ENCODE measurements at places on chromosomes 1 and 21. TPM values are rescaled to one million over a fixed set of nuclear protein-coding genes. Genes with fewer than 3 reads are reported as not detected.

PTPN22 gene
- 0.11 TPM for total RNA-seq

BNIPL gene
- 3.8 TPM for total RNA-seq

GCLM gene
- total RNA-seq: 11.5 TPM

SGIP1 gene
- 3.2 TPM for total RNA-seq

LCE1C gene
- total RNA-seq: not detected

FAM72D gene
- total RNA-seq: 12.9 TPM

- H3K27ac ChIP-seq: no peak overlapping the region
- no peak for DNase-seq
- H3K36me3 ChIP-seq: no peaks in the 10 kb centered on the region
- H3K4me3 ChIP-seq: no peak overlapping the region
- H3K4me1 ChIP-seq: no peaks in the 10 kb centered on the region
Measured at GRCh38 chr1:201039876-201040275, 16.4 kb upstream of the KIF21B start.

DNA sequence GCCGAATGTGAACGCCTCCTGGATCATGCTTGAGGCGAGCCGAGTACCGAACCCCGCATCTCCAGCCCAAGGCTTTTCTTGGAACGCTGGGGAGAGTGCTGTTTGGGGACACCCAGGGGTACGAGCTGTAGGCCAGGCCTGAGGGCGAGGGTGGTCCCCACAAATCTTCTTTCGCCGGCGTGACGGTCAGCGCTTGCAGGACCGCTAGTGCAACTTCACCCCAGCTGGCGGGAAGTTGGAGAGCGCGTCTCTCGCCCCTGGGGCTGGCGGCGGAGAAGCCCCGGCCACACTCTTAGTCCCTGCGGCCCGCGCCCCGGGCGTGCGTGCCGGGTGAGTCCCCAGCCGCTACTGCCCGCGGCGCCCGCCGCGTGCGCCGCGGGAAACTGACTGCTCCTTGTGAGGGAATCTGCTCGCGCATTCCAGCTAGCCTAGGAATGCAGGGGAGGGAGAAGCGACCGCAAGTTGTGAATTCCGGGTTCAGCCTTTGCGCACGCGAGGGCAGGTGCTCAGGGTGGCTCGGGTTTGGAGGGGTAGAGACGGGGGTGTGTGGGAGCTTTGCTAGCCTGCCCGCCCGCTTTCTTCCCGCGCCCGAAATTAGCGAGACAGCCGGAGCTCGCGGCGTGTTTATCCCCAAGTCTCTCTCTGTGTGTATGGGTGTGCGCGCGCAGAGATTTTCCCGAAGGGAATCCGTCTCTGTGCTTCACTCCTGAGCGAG lies 884 bp downstream of the LHX4 start:
- DNase-seq: peak; percentile 74
- no peaks in the 10 kb centered on the region for H3K36me3 ChIP-seq
- peak overlapping the region; percentile 82 for H3K4me3 ChIP-seq
- peaks cover 39% of the 10 kb centered on the region for H3K4me1 ChIP-seq
- H3K27ac ChIP-seq: no peak overlapping the region
- peaks cover 86% of the 10 kb centered on the region for H3K27me3 ChIP-seq

DNA sequence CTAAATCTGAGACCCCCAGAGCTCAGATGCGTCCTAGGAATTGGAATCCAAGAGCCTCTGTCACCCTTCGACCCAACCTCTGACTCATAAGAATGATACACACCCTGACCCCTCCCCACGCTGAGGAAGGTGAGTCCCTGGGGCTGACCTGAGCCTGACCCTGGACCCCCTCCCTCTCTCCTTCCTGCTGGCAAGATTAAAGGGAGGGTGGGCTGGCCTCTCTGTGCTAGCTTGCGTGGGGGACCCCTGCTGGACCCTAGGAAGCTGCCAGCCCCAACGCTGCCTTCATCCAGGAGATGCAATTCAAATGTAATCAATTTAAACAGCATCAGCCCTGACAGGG lies 627 bp downstream of the PLEKHA6 start:
- H3K36me3 ChIP-seq: no peaks in the 10 kb centered on the region
- DNase-seq: no peak
- H3K27me3 ChIP-seq: peaks cover 20% of the 10 kb centered on the region

- no peaks in the 10 kb centered on the region for H3K27me3 ChIP-seq
- peaks cover 33% of the 10 kb centered on the region for H3K4me1 ChIP-seq
- H3K4me3 ChIP-seq: no peak overlapping the region
- no peak for DNase-seq
- H3K36me3 ChIP-seq: peaks cover 8% of the 10 kb centered on the region
- peak overlapping the region; percentile 13 for H3K27ac ChIP-seq
Measured at GRCh38 chr1:89957107-89957506, 37.8 kb upstream of the ZNF326 start.

- DNase-seq: no peak
- peaks cover 23% of the 10 kb centered on the region for H3K4me1 ChIP-seq
- H3K27ac ChIP-seq: peak overlapping the region; percentile 42
- H3K27me3 ChIP-seq: no peaks in the 10 kb centered on the region
- peak overlapping the region; percentile 34 for H3K4me3 ChIP-seq
Measured at GRCh38 chr21:18411565-18411964, 8.0 kb upstream of the TMPRSS15 start.

DNA sequence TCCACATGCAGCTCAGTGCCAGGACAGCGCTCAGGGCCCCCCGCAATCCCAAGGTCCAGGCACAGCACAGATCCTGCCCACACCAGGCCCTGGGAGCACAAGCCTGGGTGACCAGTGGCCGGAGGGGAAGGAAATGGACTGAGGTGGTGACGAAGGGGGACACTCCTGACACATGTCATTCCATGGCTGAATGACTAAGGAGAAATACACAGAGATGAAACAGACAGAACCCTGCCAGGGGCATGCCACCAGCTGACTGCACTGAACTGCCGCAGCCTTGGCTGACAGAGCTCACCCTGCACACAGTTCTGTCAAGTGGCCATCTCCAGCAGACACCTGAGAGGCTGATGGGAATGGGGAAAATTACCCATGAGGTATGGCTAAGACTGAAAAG lies 56.1 kb downstream of the HSF2BP start:
- no peak for DNase-seq
- H3K4me3 ChIP-seq: no peak overlapping the region
- H3K36me3 ChIP-seq: no peaks in the 10 kb centered on the region
- no peaks in the 10 kb centered on the region for H3K4me1 ChIP-seq
- H3K27me3 ChIP-seq: no peaks in the 10 kb centered on the region

GRCh38 chr21:17779496-17779895 lies 39.7 kb downstream of the C21orf91 start:
- peaks cover 25% of the 10 kb centered on the region for H3K4me1 ChIP-seq
- no peak overlapping the region for H3K27ac ChIP-seq
- H3K4me3 ChIP-seq: no peak overlapping the region
- DNase-seq: no peak
- peaks cover 11% of the 10 kb centered on the region for H3K36me3 ChIP-seq

GRCh38 chr1:173295995-173296394 lies 88.9 kb upstream of the TNFSF4 start:
- no peak overlapping the region for H3K4me3 ChIP-seq
- no peaks in the 10 kb centered on the region for H3K27me3 ChIP-seq
- peaks cover 17% of the 10 kb centered on the region for H3K4me1 ChIP-seq
- DNase-seq: no peak
- H3K36me3 ChIP-seq: no peaks in the 10 kb centered on the region

- no peak for DNase-seq
- no peaks in the 10 kb centered on the region for H3K36me3 ChIP-seq
- no peaks in the 10 kb centered on the region for H3K27me3 ChIP-seq
- no peaks in the 10 kb centered on the region for H3K4me1 ChIP-seq
- no peak overlapping the region for H3K4me3 ChIP-seq
- no peak overlapping the region for H3K27ac ChIP-seq
Measured at GRCh38 chr1:245869847-245870246, 637.2 kb downstream of the SMYD3 start.
